SK-MEL-5 (cell line): ENCODE measurements at places on chromosomes 4 and X. TPM values are rescaled to one million over a fixed set of nuclear protein-coding genes. Genes with fewer than 3 reads are reported as not detected.

Gene PGAM4
- not detected in 2 replicates for total RNA-seq

- no peak for DNase-seq
These were observed 84.3 kb downstream of the SPRY1 start for GRCh38 chr4:123480706-123481418.

DNA sequence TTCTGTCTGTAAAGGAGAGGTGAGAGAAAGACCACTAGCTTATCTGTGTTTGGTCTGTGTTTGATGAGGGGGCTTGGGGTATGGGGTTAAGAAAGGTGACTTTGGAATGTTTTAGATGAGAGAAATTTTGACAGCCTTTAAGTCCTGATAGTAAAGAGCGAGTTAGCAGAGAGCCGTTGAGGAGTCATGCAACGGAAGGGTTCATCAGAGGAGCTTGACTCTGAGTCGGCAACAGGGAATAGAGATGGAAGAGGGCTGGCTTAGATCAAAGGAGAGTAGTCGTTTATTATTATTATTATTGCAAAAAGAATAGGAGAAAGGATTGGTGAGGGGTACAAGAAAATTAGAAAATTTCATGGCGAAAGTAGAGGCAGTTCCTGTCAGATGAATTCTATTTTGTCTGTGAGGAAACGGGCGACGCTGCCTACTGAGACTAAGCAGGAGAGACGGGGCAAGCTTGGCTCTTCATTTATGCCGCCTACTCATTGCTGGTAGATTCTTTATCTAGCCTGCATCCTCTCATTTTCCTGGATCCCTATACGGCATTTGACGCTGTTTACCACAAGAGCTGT lies 473 bp upstream of the VAMP7 start:
- no peak for DNase-seq

DNA sequence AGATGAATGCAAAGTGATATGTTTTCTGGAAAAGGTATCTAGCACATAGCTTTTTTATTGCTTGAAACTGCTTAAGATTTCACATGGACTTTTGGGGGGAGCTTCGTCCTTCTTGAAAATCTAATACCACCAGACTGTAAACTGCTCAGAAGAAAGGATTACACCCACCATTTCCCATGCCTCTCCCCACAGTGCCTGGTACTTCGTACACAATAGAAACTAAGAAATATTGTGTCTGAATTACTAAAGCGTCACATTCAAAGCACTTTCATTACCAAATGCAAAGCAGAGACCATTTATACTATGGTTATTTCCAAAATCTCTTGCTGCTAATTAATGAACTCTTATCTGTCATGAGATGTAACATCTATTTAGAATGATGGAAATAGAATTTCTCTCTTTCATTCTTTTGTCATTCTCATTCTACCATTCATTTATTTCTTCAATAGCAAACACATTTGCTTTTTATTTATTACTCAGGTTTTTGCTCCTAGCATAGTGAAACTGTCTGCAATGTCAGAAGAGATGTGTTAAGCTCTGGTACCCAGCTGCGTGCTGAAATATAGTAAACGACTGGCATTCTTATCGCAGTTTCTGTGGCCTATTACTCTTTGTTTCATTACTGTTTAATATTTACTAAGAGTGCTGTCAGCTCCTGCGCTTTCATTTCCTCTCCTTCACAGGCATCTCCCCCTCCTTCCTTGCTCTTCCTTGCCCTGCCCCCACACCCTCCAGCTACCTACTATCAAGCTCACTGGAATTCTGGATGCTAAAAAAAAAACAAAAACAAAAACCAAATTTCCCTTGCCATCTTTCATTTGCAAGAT lies 51.4 kb upstream of the RAPGEF2 start:
- DNase-seq, result no peak

- no peak for DNase-seq
These were observed 146.7 kb downstream of the TET2 start for GRCh38 chr4:105293360-105293759.
